GM13977 (cell line): ENCODE measurements at places on chromosomes 1 and 21.
A peak's percentile ranks its signal among the peaks of the same experiment; 100 is the strongest.

DNA sequence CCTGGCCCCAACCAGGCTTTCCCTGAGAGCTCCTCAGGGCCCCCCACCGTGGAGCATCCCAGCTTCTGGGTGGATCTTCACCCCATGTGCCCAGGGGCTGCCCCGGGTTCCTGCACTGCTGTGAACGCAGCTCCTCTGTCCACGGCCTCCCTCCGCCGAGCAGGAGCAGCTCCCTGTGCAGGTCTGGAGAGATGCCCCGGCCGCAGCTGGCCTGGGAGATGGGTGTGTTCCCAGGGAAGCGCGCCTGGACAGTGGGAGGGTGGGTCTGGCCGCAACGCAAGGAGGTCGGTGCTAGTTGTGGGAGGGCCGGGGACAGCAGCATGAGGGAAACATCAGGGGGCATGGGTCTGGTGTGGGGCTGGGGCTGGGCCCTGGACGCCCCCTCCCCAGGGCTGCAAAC lies 71.3 kb downstream of the MORN1 start:
- DNase-seq = no peak

DNA sequence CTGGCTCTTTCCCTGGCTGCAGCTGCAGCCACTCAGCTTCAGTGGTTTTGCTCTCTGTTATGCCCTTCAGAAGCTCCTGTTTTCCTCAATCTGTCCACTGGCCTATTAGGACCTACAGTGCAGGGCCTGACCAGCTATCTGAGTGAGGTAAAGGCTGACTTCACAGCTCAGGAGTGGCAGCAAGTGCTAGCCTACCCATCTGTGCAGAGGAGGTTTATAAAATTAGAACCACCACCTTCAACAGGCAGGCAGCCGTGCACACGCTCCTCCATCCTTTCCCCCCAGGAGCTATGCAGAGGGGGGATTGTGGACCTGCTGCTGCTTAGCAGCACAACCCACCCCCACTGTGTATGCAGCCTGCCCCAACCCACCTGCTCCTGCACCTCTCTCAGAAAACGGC lies 8.3 kb downstream of the ADAR start:
- DNase-seq = no peak

- DNase-seq = no peak
Measured at GRCh38 chr1:56448529-56449300, 130.6 kb downstream of the PLPP3 start.

DNA sequence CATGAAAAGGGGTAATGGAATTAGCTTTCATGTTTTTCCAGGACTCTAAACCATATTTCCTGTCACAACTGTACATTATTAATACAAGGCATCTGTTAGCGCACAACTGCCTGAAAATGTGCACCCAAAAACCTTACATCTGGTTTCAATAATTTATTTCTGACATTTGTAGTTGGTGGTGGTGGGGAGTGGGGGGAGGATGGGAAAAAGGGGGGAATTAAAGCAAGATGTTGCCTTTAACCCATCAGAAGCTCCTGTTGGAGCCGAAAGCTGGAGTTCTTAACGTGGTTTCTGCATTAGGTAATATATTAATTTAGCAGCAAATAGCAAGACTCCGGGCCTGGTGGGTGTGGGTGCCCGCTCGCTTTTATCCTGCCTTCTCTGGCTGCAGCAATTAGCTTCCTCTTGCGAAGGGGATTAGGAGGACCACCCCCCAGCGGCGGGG lies 36.9 kb upstream of the HHAT start:
- DNase-seq = no peak

DNA sequence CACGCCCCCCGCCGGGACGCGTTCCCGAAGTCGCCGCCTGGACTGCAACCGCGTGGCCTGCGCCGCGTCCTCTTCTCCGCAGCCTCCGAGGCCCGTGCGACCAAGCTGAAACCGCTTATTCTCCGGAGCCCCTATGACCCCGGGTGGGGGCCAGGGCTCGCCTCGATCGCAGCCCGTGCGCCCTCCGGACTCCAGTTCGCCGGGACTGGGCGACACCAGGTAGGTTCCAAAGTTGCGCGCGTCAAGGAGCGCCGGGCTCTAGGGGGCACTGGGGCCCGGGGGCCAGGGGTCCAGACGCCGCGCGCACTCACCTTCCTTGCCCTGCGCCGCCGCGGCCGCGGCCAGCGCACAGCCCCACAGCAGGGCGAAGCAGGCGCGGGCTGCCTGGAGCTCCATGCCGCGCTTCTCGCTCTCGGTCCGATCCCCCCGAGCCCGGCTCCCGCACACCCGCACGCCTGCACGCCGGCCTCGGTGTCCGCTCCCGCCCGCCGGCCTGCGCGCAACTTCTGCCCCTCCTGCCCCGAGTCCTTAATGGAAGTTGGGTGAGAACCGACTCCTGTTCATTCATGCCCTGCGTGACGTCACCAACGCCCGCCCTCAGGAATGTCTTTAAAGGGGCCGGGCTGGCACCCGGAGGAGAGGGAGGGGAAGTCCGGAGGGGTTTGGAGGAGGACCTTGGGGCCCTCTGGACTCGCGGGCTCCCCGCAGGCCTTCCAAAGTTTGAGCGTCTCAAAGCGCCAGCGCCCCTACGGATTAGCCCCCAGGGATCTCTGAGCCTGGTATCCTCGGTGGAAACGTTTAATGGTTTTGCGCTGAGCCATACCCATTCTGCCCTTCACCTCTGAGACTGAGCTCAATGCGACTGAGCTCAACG lies at the start of gene EPHA2:
EPHA2 (minus strand) TSS at position 533 of the 874 bp plus-strand sequence; CDS start at position 396, 137 bp downstream.
- DNase-seq = no peak

- DNase-seq = no peak
Measured at GRCh38 chr1:2803086-2803930, 1.8 kb upstream of the TTC34 start.

DNA sequence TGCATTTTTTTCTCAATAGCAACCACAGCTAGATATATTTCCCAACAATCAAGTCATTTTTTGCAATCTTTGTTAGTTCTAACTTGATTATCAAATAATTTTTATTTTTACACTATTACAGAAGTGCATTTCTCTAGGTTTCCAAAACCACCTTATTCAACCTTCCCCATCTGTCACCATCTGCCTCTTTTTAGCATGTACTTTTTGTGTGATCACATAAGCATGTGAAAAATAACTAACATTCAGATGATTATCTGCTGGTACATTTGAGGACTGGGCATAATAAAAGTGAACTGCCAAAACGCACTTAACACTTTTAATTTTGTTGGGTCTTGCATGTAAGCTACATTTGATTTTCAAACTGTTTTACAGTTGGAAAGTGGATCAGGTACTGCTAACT lies 291.5 kb downstream of the AKT3 start:
- no peak for DNase-seq

GRCh38 chr21:45473496-45474322 lies 68.5 kb downstream of the SLC19A1 start:
- no peak for DNase-seq

GRCh38 chr1:241612533-241613477 lies 27.4 kb downstream of the CHML start:
- DNase-seq = no peak

DNA sequence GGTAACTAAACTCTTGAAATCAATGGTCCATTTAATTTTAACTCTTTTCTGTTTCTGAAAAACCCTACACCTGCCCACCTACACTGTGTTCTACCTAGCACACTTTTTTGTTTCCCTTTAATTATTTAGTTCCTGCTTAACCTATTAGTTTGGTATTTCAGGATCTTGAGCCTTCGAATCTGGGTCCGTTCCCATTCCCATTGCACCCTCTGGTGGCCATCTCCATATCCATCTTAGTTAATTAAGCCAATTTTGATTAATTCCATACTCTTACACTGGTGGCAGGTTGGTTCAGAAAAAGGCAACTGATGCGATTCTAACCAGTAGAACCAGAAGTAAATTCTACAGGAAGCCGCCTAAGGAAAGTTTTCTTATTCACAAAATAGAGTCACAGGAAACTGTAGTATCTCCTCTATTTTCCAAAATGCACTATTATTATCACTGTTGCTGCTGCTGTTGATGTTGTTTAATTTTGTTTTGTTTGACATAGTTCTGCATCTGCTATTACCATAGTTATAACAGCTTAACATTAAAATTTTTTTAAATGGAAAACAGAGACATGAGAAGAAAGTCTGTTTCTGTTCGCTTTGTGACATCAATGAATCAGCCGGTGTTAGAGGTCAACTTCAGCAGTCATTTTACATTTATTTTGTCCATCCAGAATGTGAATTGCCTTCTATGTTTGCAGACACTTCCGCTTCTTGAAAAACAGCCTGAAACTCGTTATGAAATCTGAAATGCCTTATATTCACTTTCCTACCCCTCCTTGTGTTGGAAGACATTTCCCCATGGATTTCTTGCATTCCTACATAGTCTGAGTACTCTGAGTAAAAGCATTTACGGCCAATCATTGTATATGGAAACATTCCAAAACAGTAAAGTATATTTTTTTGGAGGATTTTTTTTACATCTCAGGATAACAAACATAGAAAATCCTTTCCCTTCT lies 115.5 kb upstream of the NCAM2 start:
- no peak for DNase-seq

GRCh38 chr21:37195059-37195458 lies 72.1 kb downstream of the VPS26C start:
- DNase-seq = no peak

DNA sequence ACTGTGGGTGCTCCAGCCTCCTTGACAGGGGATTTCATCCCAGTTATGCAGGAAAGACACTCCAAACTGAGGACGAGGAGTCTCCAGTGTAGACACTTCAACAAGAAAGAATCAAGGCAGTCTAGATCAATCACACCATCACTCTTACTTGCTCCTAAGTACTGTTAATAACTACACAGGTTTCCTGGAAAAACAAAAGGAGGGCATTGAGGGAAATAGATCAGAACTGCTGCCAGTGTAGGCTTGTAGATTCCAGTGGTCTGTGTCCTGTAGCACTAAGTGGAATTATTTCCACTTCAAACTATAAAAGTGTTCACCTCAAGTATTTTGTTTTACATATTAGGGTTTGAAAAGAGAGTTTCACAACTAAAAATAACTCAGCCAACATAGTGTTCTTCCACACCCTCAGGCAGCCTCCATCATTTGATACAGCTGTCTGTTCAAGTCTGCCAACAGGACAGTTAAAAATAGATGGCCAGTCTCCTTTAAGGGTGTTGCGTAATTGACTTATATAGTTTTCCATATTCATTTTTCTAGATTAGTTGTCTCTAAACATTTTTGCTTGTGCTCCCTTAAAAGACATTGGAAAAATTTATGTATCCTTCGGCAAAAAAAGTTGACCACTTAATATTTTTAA lies 32.0 kb upstream of the AGL start:
- DNase-seq = no peak

- peak; percentile 23 for DNase-seq
Measured at GRCh38 chr21:34029743-34030528, 43.4 kb upstream of the MRPS6 start.

DNA sequence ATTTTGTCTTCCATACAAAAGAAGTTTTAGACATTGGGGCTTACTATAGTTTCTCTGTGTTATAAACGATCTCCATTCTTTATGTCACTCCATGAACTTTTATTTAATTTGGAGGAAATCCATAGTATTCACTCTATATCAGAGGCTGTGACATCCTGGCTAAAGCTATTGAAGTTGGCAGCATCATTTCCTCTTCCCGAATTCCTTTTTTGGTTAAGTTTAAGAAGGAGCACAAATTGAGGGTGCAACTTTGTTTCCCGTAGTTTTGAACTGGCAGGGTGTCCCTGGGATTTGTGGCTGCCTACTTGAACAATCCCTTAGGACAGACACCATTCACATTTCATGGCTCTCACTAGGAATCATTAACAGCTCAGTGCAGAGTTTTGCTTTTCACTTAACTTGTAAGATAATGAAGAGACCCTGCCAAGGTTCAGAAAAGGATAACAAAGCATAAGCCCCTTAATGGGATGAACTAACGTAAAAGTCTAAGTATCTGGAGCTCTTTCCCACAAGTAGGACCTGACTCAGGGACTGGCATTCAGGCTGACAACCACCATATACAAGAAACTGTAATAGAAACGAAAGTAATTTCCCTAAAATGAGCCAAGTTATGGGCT lies 13.9 kb downstream of the S1PR1 start:
- DNase-seq = no peak

GRCh38 chr1:101026430-101026788 lies 825 bp upstream of the DPH5 start:
- DNase-seq = no peak

DNA sequence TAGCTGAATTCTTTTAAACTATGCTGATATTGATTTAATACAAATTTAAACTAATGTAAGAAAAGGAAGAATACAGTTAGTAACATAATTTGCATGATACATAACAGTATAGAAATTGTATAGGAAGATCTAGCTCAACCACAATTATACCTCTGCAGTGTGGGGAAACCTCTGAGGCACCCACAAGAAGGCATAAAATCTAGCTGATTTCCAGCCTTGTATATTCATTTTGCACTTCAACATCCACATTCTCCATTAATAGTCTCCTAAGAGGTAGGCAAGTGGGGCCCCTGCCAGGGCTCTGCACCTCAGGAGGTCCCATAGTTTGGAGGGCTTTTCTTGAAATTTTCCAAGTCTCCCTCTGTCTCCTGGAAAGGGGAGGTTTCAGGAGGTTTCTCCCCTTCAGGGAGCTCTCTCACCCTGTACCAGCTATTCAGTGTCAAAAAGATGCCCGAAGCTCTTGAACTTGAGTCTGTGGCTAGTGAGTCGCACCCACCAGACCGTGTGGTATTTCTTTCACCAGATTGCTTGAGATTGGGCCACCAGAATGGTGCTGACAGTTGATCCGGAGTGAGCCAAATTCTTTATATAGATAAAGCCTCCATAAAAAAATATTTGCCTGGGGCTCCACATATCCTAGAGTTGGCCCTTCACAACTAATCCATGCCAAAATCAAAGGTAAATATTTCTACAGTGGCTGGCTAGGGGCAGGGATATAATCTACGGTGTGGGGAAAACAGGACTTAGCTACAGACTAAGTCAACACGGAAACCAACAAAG lies 108.2 kb downstream of the TIAM1 start:
- DNase-seq = no peak

GRCh38 chr1:169644297-169644696 lies 14.4 kb upstream of the SELP start:
- no peak for DNase-seq
